ENCODE measurements at places on chromosomes 5 and 9.

DNA sequence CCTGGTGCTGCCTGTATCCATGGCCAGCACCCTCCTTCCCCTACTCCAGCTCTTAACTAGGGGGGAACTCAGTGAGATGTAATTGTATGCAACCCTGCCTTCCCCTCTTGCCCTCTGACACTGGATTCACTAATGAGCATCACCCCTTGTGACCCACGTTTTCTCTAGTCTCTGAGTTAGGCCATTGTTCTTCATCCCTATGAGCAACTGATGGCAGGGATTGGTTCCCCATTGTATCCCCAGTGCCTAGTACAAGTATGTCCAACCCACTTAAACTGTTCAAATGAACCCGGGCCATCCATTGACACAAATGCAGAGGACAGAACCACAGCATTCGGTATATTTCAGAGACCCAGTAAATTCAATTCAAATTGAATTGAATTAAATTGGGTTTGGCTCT, 77.6 kb upstream of the ASTN2 start:
- DNase-seq, result no peak

DNA sequence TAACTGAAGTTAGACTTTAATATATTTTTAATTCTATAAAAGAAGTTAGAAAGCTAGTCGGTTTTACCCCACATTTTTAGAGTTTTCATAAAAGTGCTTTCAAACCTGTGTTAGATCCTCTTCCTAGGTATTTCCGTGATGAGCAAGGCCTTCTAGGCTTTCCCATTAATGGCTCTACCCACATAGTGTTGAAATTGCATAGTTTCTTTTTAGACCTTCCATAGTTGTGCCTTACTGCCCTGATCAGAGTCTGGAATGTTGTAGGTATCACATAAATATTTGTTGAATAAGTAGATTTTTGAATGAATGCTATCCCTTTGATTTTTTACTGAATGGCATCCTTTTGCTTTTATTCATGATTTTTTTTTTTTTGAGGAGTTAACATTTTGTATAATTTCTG, 45.3 kb upstream of the GPR21 start:
- no peak for DNase-seq

DNA sequence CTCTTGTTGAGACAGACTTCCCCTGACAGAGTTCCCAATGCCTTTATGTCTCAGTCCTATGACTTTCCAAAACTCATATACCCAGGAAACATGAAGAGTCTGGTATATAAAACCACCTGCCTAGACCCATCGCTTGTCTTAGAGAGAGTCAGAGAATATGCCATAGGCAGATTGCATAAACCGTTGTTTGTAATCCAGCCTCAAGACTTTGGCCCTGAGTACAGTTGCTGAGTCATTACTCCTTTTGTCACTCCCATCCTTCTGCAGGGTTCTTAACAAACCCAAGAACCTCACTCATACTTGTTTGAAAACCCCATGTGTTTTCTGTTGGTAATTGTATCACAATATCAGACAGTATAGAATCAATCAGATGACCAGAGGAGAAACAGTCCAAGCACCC, 616.3 kb downstream of the SLCO4C1 start:
- DNase-seq, result peak; percentile 30

DNA sequence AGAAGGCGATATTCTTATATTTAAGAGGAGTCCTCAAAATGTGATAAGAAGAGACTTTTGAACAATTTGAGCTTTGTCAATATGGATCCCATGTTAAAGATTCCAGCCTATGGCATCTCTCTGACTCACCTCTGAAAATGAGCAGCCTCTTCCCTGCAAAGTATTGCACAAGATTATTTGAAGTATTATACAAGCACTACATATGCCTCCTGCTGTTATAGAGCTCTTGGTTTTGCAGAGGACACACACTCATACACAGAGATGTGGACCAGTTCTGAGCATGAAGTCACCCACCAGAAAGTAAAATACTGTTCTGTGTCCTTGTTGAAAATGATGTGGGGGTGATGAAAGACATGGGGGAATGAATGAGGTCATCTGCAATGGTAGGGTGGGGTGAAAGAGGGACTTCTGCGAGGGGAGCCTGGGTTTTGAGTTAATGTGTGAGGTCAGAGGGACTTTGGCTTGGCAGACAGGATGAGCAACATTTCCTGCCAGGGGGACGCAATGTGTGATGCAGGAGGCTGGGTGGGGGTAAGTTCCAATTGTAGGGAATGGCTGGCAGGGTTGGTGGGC, 25.8 kb downstream of the FBXL7 start:
- DNase-seq, result no peak

GRCh38 chr9:130445268-130445983, 665 bp downstream of the ASS1 start:
- DNase-seq, result peak; percentile 46

DNA sequence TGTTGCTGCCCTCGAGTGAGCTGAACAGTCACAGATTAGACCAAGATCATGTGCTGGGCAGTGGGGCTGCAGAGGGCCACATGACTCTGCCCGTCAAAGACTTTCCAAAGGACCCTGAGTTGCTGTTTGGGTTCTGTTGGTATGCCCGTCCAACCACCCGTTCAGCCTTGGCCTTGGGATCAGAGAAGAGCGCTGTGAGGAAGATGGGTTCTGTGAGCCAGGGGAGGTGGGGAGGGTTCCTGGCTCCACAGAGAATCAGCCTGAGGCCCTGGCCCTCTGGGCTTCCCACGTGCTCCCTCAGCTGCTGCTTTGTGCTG, 72.6 kb downstream of the RGS3 start:
- DNase-seq, result no peak

DNA sequence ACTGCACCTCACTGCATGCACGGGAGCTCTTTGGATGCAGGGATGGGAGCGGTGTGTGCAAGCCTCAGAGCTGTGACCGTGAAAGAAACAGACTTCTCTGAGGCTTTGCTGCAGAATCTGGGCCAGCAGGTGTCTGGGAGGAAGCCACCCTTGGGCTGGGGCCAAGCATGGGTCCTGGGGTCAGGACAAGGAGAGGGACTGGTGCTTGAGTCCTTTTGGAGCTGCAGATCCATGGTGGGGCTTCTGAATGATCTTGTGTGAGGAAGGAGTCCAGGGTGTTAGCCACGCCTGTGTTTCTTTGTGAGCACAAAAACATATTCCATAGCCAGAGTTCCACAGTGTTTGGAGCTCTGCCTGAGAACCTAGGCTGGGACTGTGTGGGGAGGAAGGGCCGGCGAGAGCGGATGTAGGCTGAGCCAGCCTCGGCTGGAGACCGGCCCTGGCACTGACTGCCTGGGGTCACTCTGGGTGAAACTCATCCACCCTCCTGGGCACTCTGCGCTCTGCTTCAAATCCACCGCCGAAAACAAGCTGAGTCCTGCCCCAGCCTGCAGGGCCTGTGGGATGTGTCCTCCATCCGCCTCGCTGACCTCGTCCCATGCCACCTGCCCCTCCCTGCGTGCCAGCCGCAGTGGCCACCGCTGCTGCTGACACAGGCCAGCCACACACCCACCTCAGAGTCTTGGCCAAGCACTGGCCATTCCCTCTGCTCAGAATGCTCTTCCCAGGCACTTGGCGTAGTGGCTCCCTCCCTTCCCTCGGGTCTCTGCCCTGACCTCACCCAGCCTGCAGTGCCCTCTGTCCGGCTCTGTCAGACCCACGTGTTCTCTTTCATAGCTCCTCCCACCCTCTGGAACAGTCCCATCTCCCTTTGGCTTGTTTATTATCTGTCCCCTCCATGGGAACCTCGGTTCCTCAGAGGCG, 26.7 kb downstream of the ERGIC1 start:
- DNase-seq, result no peak

DNA sequence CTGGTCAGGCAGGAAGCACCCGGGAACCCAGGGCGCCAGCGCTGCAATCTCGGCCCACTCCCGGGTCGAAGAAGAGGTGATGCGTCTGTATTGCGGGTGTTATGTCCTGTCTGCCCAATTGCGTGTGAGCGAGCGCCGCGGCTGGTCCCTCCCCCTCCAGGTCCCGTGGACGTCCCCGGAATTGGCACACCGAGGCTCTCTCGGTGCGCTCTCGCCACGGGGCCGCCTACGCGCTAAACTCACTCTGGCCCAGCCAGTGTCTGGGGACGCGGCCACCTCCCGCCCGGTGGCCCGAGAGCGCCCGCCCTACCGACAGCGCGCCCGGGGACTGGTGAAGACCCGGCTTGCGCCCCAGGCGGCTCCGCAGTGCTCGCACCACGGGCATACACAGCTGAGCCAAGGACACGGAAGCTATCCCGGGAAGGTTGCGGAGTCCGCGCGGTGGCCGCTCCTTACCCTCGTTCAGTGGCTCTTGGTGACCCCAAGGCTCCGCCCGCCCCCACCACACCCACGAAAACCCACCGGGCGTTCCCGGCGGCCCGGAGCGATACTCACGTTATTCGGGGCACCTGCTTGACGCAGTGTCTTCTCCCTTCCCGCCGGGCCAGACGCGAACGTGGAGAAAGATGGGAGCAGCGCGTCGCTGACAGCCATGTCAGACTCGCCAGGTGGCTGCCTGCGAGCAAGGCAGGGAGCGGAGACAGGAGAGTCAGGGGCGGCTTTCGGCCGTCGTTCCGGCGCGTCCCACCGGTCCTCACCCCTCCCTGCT, 1.0 kb downstream of the KLF4 start:
- peak; percentile 73 for DNase-seq

DNA sequence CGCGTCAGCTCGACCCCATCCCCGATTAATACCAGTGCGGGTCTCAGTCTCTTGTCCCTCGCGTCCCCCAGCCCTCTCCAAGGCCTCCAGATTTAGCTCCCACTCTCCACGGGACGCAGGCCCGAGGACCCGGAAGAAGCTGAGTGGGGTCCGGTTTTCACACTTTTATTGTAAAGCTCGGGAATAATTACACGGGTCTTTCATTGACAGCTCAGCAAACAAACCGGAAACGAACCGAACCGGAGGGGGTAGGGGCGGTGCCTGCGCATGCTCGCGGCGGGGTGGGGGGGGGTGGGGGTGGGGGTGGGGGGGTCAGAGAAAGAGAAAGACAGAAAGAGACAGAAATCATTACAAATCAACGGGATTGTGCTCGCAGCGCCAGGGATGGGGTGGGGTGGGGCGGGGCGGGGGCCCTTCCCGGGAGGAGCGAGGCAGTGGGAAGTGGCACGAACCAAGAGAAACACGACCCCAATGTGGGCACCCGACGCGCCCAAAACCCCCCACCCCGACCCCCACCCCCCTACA, 27.9 kb downstream of the PCDH1 start:
- DNase-seq, result peak; percentile 80

- DNase-seq, result no peak
These were observed 50.8 kb upstream of the GLRX start for GRCh38 chr5:95873351-95873750.

- no peak for DNase-seq
These were observed 65.7 kb upstream of the MARCHF11 start for GRCh38 chr5:16245249-16245648.

DNA sequence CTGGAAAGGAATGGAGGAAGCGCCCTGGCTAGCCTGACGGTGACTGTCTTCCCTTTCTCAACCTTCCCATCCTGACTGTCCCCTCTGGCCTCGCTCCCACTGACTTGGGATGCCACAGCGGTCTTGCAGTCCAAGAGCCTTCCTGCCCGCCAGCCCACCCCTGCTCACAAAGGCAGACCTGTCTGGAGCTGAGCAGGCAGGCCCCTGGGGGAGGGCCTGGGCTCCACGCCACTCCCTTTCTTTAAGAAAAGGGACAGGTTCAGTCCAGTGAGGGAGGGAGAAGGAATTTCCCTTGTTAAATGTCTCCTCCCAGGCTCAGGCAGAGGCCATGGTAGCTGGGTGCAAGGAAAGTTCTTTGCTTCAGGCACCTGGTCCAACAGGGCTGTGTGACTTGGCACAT, 18.1 kb downstream of the FGF1 start:
- no peak for DNase-seq

DNA sequence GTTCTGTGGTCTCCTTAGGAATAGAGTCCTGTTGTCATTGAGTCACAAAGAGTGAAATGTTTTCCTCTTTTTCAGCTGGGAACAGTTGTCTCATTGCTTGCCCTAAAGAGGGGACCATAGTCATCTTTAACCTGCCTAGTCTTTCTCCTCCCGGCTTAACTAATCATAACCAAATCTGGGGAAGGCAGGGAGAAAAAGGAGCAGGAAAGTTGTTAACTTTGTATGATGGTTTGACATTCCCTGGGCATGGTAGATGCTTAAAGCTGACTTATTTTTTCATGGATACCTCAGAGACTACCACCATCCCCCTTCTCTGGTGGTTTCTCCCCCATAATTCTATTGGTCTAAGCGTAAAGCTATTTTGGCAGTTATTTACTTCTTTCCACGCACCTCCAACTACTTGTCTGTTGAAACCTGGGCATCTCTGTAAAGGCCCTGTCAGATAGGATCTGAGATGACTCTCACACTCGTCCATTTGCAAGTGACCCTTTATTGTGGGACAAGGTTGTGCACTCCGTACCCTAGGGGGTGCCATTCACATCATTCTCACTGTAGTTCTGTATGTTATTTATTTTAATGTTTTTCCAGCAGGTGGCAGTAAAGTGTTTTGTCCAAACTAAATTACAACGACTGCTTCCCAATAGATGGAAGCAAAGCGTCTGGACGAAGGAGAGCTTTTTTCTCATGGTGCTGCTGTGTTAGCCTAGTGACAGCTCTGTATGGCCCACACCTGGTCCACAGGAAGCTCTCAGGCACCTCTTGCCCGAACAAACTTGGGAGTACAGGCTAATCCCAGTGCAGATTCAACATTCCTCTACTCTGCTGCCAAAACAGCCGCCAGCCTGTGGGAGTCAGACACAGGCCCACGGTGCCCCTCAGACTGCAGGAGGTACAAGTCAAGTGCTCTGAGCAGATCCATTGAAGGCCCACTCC, 3.0 kb upstream of the FAM13B start:
- peak; percentile 92 for DNase-seq

DNA sequence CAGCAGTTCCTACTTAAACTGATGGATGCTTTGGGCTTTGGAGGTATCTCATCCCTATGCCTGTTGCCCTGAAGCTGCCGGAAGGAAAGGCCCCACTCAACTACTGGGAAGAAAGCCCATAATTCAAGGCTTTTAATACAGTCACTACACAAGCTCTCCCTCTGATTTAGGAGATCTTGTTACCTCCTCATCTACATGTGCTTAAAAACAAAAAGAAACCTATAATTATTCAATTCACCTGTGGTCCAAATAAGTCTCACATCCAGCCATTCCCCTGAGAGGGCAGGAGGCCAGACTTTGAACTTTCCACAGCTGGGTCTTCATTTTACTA, 715 bp upstream of the LEAP2 start:
- DNase-seq, result no peak

- no peak for DNase-seq
These were observed 57.9 kb downstream of the PTCD2 start for GRCh38 chr5:72377910-72378638.

DNA sequence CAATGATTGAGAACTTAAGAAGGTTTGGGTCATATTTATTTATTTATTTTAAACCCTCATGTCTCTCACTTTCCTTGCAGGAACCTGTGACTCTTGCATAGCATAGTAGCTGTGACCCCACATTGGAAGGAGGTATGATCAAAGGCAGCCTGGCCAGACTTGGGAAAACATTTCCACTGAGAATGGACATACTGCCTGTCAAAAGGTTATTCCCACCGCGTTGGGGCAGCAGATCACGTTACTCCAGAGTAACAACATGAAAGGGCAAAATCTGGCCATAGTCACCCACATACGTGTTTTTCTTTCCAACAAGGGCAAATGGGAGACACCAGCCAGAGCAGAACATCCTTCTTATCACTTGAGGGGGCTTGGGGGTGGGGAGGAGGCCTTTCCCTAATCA, 95.7 kb downstream of the ARL15 start:
- no peak for DNase-seq

GRCh38 chr5:171714851-171715250, 70.8 kb upstream of the SMIM23 start:
- DNase-seq, result no peak

- no peak for DNase-seq
These were observed 89.6 kb upstream of the BNC2 start for GRCh38 chr9:16960084-16960483.

- no peak for DNase-seq
These were observed 87.2 kb downstream of the LMNB1 start for GRCh38 chr5:126864042-126864688.

- no peak for DNase-seq
These were observed 234.6 kb upstream of the CD180 start for GRCh38 chr5:67431191-67431590.

Measured in T47D (cell line).